ENCODE measurements at places on chromosomes 12 and 14.

DNA sequence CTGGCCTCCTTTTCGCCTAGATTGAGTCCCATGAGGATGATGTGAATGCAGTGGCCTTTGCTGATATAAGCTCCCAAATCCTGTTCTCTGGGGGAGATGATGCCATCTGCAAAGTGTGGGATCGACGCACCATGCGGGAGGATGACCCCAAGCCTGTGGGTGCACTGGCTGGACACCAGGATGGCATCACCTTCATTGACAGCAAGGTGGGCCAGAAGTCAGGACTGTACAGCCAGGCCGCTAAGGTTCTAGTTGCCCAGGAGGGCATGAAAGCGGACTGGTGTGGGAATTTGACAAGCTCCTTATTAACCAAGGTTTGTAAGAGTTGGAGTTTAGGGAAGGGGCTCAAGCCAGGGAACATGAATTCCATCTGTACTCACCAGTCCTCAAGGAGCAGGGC lies 4.9 kb upstream of the NRL start:
- DNase-seq = no peak

DNA sequence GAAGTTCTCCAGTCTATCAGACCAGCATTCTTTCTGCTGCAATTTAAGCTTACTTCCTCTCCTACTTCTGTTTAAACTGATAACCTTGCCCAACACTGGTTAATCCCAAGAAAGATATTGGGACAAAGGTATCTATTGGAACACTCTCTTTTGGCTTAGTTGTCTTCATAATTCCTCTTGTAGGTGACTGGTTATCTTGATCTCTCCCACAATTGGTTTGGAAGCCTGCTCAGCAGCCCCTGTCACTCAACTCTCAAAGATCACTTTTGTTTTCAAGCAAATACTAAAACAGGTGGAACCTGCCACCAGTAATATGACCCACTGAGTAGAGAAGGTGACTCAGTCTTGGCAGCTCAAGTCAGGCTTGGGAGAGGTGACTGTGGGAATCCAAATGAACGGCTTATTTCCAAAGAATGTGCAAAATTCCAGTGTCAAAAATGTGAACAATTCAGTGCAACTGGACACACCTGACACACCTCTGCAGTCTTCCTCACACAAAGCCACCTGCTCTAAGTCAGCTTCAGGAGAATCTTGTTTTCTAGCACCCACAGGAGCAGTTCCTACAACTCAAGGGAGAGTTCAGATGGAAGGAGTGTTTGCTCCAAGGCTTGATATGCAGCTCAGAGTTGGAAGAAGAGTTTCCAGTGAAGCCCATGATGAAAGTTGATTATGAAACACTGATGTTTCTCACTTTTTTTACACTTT lies 83.2 kb upstream of the SLC38A2 start:
- no peak for DNase-seq

DNA sequence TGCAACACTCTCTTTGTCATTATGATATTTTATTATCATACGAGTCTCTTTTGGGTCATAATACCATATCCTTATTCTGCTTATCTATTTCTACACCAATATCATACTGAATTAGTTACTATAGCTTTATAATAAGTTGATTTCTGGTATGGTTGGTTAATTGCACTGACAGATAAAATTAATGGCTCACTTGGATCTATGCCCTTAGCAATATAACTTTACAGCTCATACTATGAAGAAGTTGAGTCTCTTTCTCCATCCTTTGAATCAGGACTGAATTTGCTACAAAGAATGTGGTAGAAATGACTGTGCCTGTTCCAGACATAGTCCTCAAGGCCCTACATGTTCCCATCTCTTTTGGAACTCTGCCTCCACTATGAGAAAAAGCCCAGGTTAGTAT lies 139.7 kb upstream of the DYRK2 start:
- DNase-seq = no peak

DNA sequence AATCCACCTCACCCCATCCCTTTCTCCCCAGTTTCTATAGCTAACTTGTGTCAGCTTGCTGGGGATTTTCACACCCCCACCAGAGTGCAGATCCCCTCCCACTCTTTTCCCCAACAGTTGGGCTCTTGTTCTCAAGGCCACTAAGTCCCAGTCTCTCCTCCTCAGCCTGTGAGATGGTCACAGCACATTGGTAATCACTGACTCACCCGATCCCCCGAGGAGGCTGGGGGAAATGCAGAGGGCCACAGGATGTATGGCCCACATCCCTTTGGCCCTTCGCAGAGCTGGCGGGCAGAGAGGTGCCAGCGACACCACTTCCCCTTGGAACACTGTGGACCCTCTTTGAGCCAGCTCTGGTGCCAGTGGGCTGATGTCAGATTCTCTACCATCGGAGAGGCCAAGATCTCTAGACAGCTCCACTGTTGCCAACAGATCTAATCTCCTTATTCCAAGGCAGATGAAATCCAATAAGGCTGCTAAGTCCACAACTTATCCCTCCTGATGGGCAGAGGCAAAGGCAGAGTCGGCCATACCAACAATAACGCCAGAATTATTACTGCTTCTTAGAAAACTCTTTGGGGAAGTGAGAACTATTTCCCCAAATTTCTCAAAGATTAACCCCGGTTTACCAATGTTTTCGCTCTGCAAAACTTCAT lies 1.6 kb downstream of the FMNL3 start:
- DNase-seq = no peak

- no peak for DNase-seq
These were observed 182.3 kb upstream of the PWP1 start for GRCh38 chr12:107503129-107503855.

DNA sequence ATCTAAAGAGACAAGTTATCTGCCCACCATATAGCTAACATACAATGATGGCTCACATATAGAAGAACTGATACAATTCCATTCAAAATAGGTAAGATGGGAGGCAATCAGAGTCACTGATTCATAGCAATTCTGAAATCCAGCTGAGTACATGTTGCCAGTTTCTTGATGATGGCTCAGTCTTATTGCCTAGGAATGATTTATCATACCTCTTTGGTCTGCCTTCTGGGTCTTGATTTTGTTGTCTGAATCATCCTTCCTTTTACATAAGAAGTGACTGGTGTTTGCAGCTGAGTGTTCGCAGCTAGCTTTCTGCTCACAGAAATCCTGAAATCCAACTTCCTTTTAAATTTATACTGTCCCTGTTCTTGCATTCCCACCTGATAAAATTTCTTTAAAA lies 463.2 kb upstream of the MGAT4C start:
- DNase-seq = no peak

- DNase-seq = no peak
These were observed 13.8 kb downstream of the NFKBIA start for GRCh38 chr14:35390577-35391387.

GRCh38 chr12:87150969-87151662 lies 878.1 kb downstream of the C12orf50 start:
- no peak for DNase-seq

DNA sequence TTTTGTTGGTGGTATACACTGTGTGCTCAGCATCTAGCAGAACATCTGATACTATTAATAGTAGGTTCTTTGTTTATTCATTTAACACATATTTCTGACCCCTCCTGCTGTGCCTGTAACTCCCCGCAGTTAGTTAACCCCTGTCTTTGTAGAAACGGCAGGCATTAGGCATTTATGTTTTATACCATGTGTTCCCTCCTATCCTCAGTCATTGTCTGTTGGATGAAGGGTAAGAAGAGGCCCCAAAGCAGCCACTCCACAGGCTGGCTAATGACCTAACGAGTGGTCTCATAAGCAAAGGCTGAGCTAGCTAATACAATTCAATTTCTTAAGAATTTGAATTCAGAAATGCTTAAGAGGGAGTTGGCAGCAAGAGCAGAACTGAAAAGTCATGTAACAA lies 170.8 kb downstream of the TMX1 start:
- DNase-seq = peak; percentile 40

GRCh38 chr14:67837011-67837624 lies 17.5 kb downstream of the RAD51B start:
- peak; percentile 41 for DNase-seq

DNA sequence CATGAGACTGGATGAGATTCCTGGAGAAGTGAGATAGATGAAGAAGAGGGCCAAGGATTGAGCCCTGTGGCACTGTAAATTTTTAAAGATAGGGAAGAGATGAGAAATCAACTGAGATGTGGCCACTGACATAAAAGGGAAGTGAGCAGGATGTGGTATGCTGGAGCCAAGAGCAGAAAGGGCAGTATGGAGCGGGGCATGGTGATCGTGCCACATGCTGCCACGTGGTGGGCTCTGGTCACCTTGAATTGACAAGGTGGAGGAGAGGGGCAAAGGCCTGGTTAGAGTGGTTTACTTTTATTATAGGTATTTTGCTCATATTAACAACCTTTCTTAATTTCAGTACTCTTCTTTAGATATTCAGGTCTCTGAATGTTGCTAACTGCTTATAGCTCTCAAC lies 257.9 kb downstream of the NEDD1 start:
- DNase-seq = no peak

- no peak for DNase-seq
These were observed 147.7 kb upstream of the VASH1 start for GRCh38 chr14:76613616-76614015.

DNA sequence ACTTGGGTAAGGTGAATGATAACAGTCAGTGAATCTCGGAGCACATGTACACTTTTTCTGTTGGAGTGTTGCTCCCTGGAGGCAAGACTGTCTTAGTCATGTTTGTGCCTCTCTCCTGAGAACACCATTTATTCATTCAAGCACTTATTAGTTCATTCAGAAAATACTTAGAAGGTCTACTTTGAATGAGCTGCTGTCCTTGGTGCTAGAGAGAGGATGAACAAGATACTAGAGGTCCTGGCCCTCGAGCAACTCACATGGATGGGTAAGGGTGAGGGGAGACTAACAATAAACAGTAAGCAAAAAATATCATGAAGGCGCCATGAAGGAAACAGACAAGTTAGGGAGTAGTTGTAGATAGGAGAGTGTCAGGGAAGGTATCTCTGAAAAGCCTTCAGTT lies 17.1 kb upstream of the SAMD4A start:
- DNase-seq = no peak

- no peak for DNase-seq
These were observed 20.5 kb upstream of the DUSP6 start for GRCh38 chr12:89372584-89373370.

DNA sequence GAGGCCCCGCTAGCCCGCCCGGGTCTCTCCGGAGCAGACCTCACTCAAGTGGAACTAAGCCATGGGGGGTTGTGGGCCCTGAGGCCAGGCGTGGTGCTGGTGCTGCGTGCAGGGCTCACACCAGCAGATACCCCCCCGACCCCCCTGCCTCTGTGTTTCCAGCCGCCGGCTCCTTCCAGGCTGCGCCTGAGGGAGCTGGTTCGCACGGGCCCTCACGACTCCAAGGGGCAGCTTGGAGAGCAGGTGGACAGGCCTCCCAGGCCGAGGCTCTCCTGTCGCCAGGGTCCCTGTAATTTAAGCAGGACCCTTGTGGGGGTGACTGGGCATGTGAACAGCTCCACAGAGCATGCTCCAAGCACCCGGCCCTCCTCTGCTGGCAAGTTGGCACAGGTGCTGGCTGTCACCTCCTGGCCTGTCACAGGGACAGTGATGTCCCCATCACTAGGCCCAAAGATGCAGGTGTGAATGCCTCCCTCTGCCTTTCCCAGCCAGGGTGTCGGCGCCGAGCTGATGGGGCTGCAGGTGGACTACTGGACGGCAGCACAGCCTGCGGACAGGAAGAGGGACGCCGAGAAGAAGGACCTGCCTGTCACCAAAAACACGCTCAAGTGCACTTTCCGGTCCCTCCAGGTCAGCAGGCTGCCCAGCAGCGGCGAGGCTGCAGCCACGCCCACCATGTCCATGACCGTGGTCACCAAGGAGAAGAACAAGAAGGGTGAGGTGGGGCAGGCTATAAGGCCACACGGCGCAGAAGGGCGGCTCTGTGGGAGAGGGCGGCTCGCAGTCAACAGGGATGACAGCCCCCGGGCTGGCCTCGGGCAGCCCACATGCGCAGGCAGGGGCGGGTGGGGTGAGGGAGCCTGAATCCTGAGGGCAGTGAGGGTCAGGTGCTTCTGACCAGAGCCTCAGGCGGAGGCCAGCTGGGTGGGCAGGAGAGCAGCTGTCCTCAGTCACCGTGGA lies 5.9 kb upstream of the TEX22 start:
- DNase-seq = no peak

DNA sequence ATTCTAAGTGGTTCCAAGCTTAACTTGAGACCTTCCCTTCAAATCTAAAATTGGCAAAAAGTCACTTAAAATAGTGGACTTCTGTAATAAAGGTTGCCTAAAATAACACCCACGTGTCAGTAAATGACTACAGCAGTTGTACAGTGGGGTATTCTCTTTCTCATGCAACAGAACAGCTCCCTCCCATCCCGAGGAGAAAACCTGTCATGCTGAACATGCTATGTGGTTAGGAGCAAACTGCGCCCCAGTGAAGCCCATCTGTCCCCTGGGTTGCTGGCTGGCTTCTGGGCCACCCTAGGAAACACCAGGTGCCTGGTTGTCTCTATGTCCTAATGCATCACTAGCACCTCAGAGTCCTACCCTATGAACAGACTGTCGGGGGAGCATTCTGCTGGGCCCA lies 2.7 kb downstream of the BTBD6 start:
- no peak for DNase-seq

DNA sequence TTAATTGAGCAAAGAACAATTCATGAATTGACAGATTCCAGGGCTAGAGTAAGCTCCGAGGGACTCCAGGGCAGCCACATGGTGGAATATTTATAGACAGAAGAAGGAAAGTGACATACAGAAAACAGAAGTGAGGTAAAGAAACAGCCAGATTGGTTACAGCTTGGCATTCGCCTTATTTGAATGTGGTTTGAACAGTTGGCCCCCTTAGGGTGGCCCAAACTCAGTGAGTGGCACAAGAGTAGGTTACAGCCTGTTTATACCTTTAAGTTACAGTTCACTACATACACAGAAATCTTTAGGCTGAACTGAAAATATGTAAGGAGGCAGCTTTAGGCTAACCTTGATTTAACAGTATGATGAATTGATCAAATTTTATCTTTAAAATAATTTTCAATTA lies 174.5 kb upstream of the CNOT2 start:
- no peak for DNase-seq

- no peak for DNase-seq
These were observed 75.3 kb downstream of the PTPRR start for GRCh38 chr12:70845268-70845667.

GRCh38 chr12:65769880-65770279 lies 54.4 kb upstream of the HMGA2 start:
- DNase-seq = no peak

DNA sequence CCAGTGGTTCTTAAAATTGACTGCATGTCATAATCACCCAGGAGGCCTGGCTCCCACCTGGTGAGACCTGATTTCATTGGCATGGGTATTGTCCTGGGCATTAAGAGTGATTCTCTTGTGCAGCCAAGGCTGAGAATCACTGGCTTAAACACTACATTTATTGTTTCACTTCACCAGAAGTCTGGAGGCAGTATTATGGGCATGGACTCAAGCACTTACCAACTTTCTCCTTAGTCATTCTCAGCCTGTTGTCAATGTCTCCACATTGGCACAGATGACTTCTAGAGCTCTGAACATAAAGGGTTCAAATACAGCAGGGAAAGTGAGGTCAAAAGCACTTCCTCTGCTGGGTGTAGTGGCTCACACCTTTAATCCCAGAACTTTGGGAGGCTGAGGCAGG lies 25.6 kb upstream of the GCH1 start:
- no peak for DNase-seq

GRCh38 chr12:89695100-89695499 lies 13.5 kb downstream of the ATP2B1 start:
- no peak for DNase-seq

Measured in DMS 273 treated with DMSO at 0.1 percent for 48 hours (cell line).